Thyroid gland (tissue), 4 donors: ENCODE measurements at places on chromosomes 3 and 15. TPM values are rescaled to one million over a fixed set of nuclear protein-coding genes. Genes with fewer than 3 reads are reported as not detected.

GRCh38 chr3:45607790-45608189 lies 13.2 kb downstream of the LIMD1 start:
- no peaks in the 10 kb centered on the region for H3K36me3 ChIP-seq
- H3K4me1 ChIP-seq: peaks cover 84% of the 10 kb centered on the region

PARP15 gene
- 1.3 TPM for total RNA-seq

GRCh38 chr3:42730706-42731420 lies 28.3 kb upstream of the HHATL start:
- no peaks in the 10 kb centered on the region for H3K27me3 ChIP-seq
- DNase-seq: no peak
- peak overlapping the region; percentile 50 for H3K27ac ChIP-seq
- peaks cover 5% of the 10 kb centered on the region for H3K4me1 ChIP-seq

GRCh38 chr3:54476891-54477290 lies 354.5 kb downstream of the CACNA2D3 start:
- H3K4me1 ChIP-seq: no peaks in the 10 kb centered on the region
- no peak for DNase-seq
- no peaks in the 10 kb centered on the region for H3K36me3 ChIP-seq
- H3K27me3 ChIP-seq: no peaks in the 10 kb centered on the region
- no peak overlapping the region for H3K4me3 ChIP-seq

GRCh38 chr3:110767156-110767555 lies 304.5 kb upstream of the NECTIN3 start:
- DNase-seq: no peak
- no peak overlapping the region for H3K27ac ChIP-seq
- H3K4me1 ChIP-seq: no peaks in the 10 kb centered on the region
- no peak overlapping the region for H3K4me3 ChIP-seq
- H3K27me3 ChIP-seq: no peaks in the 10 kb centered on the region
- H3K36me3 ChIP-seq: no peaks in the 10 kb centered on the region

DNA sequence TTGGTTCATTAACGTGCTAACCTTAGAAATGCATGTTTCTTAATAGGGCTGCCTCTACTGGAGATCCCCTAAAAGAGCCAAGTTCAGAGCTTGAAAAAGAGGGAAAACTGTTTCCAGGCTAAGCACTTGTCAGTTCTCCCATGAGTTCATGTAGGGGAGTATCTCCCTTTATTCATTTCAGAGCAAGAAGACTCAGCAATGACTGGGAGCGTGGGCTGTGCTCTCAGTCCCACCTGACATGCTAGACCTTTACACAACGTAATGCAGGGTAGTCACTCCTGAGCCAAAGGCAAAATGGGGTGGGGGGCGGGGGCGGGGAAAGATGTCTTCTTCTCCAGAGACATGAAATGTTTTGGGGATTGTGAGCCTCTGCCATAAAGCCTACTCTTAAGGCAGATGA lies 420.1 kb upstream of the MCTP2 start:
- no peaks in the 10 kb centered on the region for H3K4me1 ChIP-seq
- no peaks in the 10 kb centered on the region for H3K36me3 ChIP-seq
- H3K4me3 ChIP-seq: no peak overlapping the region
- no peak overlapping the region for H3K27ac ChIP-seq
- no peaks in the 10 kb centered on the region for H3K27me3 ChIP-seq

- H3K27ac ChIP-seq: no peak overlapping the region
- no peaks in the 10 kb centered on the region for H3K36me3 ChIP-seq
- no peaks in the 10 kb centered on the region for H3K27me3 ChIP-seq
- no peak for DNase-seq
Measured at GRCh38 chr15:68417897-68418296, 14.1 kb downstream of the ITGA11 start.

GRCh38 chr3:106425026-106425425 lies 556.2 kb upstream of the CBLB start:
- no peaks in the 10 kb centered on the region for H3K27me3 ChIP-seq
- no peak for DNase-seq
